ENCODE measurements at places on chromosomes 5 and 9.

GRCh38 chr9:115291841-115292240 is 173.9 kb upstream of the TNC start:
- no peak for DNase-seq

- DNase-seq, result no peak
Measured at GRCh38 chr9:114001794-114002261, 76.3 kb downstream of the AMBP start.

DNA sequence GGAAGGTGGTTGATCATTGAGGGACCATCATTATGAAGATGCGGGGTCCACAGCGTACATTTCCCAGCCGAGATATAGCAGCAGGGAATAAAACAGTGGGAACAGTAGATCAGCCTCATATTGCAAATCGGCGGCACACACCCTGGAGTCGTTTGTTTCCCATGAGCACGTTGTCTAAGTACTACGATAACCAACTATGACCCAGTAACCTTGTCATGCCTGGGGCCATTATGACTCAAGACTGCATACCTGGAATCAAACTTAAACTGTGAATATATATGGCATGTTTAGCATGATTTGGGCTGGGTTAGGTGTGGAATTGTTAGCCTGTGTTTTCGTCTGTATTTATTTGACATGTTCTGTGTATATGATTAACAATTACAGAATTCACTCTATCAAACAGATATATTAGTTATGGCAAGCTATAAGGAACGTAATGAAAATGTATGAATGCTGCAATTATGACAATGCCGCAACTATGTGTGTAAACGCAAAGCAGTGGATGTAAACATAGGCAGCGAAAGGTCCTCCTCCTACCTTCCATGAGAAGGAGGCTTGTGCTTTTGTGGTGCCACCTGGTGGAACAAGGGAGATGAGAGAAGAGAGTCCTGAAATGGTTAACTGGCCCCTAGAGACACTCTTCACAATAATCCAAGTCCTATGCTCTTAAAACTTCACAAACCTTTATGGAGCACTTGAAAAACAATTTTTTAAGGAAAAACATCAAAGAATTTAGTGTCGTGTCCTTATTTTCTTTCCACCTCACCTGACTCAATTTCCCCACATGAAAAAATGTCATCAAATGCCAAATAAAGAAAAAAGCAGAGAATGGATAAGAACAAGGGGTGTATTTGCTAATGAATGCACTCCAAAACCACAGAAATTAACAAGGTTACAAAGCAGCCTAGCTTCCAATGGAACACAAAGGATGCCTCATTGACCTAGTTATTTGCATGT is 47.1 kb downstream of the SEMA5A start:
- DNase-seq, result no peak

DNA sequence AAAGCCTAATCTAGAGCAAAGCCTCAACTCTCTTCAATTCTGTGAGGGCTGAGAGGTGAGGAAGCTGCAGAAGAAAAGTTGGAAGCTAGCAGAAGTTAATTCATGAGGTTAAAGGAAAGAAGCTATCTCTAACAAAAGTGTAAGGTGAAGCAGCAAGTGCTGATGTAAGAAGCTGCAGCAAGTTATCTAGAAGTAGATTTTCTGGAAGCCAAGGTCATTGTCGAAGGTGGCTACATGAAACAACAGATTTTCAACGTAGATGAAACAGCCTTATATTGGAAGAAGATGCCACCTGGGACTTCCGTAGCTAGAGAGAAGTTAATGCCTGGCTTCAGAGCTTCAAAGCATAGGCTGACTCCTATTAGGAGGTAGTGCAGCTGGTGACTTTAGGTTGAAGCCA is 42.0 kb downstream of the SREK1 start:
- DNase-seq, result no peak

GRCh38 chr9:32644698-32645097 is 9.2 kb upstream of the TAF1L start:
- DNase-seq, result no peak

- no peak for DNase-seq
Measured at GRCh38 chr5:169649486-169649885, 12.4 kb downstream of the DOCK2 start.

DNA sequence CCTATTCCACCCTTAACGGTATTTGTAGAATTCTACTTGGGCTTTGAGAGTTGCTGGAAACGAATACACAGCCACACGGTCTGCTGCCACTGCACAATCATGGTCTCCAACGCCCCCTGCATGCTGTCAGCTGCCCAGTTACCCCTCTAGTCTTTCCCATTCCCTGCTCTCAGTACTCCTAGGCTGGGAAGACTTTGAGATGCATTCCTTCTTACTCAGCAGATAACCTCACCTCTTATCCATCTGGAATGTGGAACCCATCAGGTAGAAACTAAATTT is 92.8 kb downstream of the ANKH start:
- no peak for DNase-seq

- DNase-seq, result no peak
Measured at GRCh38 chr9:32672469-32672868, 37.0 kb upstream of the TAF1L start.

DNA sequence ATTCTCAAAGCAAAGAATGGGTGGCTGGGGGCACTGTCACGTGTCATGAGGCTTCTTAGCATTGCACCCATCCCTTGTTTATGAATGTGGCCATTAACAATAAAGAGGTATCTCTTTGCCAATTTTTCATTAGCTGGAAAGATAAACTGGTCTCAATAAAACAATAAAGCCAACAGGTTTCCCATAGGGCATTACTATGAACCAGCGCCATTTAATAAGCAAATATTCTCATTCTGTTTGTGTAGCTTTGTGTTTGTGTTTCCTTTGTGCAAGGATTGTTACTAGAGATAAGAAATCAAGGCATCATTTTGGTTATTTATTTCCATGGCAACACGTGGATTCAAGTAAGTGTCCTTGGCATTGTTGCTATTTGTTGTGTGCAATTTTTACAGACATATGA is 37.6 kb upstream of the CAST start:
- DNase-seq, result no peak

- no peak for DNase-seq
Measured at GRCh38 chr5:113378959-113379541, 55.7 kb downstream of the TSSK1B start.

GRCh38 chr5:42872865-42873264 is 61.2 kb upstream of the SELENOP start:
- DNase-seq, result no peak

DNA sequence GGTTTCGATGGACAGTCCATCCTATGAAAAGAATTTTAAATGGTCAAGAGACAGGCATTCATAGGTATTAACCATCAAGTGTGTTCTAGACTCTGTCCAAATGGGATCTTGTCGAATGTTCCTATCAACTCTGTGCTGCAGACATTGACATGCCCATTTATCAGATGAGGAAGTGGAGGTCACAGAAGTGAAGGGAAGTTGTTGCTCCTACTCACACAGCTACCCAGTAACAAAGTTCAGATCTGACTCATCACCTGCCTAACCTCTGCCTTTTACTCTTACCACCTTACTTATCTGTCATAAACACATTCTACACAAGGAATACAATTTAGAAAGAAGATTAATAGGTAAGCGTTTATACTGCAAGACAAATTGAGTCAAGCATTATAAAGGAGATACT is 426.2 kb upstream of the BRINP1 start:
- DNase-seq, result no peak

DNA sequence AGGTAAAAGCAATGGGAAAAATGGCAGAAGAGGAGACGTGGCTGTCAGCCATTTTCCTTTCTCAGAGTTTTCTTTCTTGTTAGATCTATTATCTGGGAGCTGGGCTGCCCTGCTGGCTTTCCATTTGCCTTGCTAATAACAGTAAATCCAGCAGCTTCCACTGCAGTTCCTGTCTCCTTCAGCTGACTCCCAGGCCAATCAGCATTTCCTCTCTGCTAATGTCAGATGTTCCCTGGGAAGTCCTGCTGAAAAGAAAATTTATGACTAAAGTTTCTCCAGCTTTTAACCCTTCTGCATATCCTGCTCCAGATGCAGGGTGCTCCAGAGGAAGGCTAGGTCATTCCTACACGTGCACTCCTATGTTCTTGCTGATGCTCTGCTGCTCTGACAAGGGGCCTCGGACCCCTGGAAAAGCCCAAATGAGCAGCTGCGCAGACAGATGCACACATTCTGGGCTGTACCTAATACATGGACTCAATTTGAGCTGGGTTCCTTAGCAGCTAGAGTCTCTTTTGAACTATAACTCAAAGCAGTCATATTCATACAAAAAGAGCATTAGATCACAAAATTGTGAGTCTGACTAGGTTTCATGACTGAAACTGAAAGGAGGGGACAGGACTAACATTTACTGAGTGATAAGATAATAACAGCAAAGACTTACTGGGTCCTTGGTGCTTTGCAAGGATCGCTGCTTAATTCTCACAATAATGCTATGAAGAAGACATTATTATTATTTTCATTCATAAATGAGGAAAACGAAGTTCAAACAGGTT is 182.2 kb downstream of the MAPKAP1 start:
- DNase-seq, result no peak

DNA sequence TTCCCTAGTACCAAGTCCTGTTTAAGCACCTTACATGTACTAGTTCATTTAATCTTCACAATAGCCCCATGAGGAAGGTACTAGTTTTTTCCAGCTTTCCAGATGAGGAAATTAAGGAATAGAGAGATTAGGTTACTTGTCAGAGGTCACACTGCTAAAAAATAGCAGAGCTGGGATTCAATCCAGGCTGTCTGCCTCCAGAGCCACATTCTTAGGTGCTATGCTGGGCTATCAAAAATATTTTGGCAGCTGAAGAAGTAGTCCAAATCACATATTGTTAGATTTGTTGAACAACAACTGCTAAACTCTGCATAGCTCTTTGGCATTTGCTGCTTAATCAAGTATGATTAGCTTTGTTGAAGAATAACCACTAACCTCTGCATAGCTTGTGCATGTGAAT is 591.5 kb upstream of the KLF4 start:
- DNase-seq, result no peak
